Nucleus accumbens (tissue), 56 donors: ENCODE measurements at places on chromosomes 12 and 14.
A peak's percentile ranks its signal among the peaks of the same experiment; 100 is the strongest.

DNA sequence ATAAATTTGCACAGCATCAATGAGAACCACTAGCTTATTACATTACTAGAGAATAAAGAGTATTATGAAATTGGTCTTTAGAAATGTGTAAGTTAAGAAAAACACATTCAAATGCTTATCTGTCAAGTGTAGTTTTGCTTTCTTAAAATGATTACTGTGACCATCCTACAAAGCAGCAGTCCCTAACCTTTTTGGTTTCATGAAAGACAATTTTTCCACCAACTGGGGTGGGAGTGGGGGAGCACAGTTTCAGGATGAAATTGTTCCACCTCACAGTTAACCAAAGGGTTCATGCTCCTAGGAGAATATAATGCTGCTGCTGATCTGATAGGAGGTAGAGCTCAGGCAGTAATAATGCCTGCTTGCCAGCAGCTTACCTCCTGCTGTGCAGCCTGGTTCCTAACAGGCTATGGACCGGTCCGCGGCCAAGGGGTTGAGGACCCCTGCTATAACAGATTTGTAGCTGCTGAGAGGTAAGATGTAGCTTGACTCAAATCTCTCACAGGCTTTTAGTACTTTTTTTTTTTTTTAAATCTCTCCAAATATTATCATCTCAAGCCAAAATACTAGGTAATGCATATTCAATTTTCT lies 45.4 kb downstream of the PPP4R3A start:
- DNase-seq, result no peak

- DNase-seq, result peak; percentile 9
Measured at GRCh38 chr12:46209914-46210872, 58.6 kb downstream of the SLC38A1 start.

DNA sequence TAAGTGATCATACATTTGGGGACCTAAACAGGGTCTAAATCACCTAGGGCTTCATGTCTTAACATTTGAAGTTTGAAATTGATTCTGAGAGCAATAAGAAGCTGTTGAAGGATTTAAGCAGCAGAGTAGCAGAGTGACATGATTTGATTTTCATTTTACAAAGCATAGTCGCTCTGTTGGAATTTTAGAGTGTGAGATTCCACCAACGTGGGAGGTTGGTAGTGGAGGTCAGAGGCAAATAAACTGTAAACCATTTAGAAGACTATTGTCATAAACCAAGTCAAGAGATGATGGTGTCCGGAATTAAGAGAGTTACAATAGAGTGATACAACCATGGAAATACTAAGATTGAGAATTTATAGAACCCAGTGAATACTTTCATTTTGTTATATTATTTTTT lies 52.7 kb upstream of the ZDHHC17 start:
- DNase-seq, result no peak

DNA sequence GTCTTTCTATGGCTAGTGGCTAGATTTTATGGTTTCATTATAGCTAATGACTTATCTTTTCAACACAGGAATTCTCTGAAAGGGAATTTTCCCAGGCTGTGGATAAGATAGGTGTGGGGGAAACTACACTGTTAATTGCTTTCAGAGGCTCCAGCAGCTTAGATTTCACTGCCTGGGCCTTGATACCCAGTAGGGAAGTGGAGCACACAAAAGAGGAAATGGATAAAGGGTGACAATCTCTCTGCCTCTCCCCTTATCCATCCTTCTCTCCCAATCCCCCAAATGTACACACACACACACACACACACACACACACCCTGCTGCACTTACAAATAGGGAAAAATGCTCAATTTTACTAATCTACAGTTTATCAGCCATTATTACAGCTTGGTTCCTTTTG lies 19.1 kb downstream of the SIX4 start:
- no peak for DNase-seq

GRCh38 chr14:72559202-72559601 lies 334.7 kb downstream of the DPF3 start:
- DNase-seq, result no peak

DNA sequence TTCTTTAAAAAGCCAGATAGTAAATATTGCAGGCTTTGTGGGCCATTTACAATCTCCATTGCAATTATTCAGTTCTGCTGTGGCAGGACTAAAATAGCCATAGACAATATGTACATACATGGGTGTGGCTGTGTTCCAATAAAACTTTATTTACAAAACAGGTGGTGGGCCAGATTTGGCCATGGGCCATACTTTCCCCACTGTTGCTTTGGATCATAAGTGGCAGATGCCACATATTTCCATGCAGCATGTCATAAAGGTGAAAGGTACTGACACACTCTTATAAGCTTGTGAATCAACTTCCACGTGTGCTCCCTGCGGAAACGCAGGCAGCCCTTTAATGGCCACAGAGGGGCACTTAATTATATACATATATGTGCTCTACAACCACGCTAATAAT lies 244.4 kb upstream of the FOXN3 start:
- no peak for DNase-seq
